AG09309 (cell line): ENCODE measurements at places on chromosomes 3 and 15.

GRCh38 chr3:126737527-126737926 lies 33.5 kb downstream of the CHCHD6 start:
- no peak for DNase-seq

- no peak for DNase-seq
Measured at GRCh38 chr3:40124918-40125317, 184.6 kb upstream of the EIF1B start.

DNA sequence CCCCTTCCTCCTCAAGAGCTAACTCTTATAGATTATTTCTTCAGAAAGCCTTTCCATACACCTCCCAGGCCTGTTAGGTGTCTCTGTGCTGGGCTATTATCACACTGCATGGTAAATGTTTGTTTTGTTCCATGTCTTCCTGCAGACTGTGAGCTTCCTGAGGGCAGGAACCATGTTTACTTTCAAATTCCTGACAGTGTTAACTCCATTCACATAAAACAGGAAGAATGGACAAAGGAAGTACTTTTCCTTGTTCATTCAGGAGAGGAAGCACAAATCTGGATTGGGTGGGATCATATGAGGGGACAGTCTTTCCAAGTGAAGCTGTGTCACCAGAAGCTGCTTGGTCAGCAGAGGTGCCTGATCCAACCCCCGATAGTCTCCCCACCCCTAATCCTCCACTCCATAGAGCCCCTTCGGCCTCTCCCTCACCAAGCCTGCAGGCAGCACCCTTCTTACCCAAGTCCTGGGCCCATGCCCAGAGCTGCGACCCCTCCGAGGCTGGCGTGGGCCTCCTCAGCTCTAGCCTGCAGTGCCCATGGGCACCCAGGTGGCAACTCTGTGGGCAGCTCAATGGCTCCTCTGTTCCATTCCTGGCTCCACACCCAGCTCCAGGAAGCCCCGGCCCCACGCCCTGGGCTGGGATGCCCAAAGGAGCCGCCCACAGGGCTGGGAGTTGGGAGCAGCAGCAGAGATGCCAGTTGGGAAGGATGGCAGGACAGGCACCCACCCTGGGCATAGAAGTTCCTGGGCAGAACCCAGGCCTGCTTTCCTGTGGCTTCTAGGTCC lies 6.9 kb downstream of the SHF start:
- no peak for DNase-seq

GRCh38 chr3:62229908-62230307 lies 143.4 kb downstream of the FEZF2 start:
- no peak for DNase-seq

DNA sequence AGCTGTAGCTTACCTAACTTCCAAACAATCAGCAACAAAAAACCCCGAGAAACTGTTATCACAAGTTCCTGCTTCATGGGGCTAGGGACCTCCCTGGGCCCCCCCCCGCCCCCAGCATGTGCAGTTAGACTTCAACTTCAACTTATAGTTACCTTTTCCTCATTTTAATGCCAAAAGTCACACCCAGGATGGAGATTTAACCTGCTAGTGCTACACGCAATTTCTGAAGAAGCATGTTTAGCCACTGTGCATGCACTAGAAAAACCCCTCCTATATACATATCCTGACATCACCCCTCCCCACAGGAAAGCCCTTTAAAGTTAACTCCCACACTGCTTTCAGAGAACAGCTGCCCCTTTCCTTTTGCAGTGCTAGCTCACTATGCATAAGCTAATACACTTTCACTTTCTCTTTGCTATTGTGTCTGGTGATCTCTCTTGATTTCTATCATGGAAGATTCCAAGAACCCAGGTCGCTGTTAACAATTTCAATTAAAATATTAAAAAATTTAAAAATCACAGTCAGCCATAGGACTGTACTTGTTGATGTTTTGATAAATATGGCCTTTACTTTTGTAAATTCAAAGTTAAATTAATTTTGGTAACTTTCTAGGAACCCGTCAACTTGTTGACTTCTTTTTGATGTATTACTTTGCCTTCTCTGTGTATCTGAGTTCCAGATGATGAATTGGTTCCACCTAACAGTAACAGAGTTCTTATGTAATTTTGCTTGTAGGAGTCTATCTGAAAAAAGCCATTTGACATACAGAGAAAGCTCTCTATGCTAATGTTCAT lies 75.2 kb upstream of the ACAD9 start:
- no peak for DNase-seq

GRCh38 chr3:12339701-12340480 lies 51.0 kb downstream of the PPARG start:
- no peak for DNase-seq
